ENCODE measurements at places on chromosomes 6 and 20. TPM values are rescaled to one million over a fixed set of nuclear protein-coding genes. Genes with fewer than 3 reads are reported as not detected.

DNA sequence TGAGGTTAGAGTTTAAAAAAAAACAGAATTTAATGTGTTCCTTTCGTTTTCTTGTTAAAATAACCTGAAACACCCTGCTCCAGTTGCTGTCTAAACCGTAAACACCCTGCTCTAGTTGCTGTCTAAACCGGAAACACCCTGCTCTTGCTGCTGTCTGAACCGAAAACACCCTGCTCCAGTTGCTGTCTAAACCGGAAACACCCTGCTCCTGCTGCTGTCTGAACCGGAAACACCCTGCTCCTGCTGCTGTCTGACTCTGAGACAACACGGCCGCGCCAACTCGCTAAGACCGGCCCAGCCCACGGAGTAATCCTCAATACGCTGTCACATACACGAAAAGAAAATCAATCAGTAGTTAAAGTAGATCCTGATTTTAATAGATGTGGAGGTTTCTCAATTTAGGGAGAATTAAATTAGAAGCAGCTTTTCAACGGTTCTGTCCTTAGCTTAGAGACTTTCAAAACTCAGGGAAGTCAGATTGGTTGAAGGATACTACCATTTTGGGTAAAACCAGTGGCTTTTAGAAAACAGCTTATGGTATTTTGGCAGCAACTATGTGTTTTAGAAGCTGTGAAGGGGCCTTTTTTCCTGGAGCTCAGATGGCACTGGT lies 98.3 kb downstream of the RAMACL start:
- no peak for DNase-seq

- no peak for DNase-seq
These were observed 13.4 kb upstream of the MYO6 start for GRCh38 chr6:75735491-75736186.

DNA sequence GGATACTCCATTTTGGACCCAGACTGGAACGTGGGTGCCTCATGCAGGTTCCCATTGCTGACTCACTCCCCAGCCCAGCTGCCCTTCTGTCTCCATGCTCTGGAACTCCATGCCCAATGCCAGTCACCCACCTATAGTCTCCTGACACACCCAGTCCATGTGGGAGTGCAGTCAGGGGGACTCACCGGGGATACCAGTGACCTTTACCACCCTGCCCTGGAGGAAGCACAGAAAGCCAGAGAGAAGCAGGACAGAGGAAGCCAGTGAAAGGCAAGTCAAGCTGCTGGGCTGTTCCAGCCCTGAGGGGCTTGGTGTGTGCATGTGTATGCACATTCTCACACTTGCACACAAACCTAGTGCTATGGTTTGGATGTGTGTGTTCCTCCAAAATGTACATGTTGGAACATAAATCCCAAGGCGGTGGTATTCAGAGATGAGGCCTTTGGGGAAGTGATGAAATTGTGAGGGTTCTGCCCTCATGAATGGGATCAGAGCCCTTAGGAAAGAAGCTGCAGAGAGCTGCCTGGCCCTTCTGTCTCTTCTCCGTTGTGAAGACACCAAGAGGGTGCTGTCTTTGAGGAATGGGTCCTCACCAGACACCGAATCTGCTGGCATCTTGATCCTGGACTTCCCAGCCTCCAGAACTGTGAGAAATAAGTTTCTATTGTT lies 121.4 kb upstream of the MAFB start:
- peak; percentile 14 for DNase-seq

DNA sequence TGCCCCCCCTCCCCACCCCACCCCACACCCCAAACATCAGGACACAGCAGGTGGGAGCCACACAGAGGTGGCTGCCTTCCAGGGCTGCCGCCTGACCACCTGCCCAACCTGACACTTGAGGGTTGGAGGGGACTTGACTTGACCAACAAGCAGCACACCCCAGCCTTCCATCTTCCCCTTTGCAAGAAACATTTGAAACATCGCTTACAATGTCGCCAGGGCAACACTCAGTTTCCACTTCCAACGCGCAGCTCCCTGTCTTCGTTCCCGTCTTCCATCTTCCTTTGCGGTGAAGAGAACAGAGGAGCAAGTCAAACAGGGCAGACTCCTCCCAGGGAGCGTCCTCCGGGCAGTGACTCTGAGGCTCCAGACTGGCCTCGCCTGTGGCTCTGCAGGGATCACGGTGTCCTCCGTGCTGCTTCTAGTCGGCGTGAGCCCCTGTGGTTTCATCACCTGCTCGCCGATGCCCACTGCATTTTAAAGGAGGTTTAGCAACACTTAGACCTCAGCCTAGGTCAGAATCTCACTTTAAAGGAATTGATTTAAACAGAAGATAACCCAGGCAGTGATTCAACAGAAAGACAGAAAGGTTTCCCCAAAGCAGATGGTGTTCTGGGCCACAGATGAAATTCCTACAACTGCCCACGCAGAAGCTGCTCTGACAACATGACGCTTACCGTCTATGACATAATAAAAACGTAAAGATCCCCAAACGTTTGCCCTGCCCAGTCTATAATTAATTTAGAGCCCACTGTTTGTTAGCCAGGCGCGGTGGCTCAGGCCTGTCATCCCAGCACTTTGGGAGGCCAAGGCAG lies 130.8 kb downstream of the TAF4 start:
- DNase-seq: no peak

DNA sequence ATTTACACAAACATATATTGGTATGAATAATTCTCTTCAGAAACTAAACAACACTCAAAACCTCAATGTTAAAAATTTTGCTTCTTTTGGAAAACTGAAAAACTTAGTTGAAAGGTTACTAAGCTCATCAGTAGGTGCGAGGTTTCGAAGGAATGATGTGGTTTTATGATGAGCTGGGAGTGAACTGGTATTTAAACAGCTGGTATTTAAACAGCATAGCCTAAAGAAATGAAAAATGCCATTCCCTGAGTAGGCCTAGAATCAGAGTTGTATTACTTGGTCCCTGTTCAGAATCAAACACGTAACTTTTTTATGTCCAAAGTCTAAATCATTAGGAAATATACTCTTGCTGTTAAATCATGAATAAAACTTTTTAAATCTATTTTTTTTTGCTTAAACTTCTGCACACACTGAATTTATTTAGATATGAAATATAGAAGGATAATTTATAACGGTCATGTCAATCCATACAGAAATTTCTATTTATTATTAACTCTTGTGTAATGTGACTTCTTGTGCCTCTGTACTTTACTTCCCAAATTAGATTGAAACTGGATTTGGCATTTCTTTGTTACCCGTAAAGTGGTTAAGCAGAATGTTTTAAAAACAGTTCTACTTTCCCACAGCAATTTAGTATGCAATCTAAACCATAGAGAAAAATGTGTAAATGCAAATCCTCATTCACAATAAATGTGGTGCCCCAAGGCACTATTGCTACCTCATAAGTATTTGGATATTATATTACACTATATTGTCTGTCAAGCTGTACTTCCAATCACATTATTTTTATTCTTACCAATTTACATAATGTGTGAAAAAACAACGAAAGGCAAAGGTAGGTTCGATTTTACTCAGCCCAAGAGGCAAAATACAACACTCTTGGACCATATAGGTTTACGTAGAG lies 124.1 kb downstream of the HS3ST5 start:
- no peak for DNase-seq

GRCh38 chr6:46993846-46994245 lies 48.3 kb downstream of the ADGRF1 start:
- no peak for DNase-seq

DNA sequence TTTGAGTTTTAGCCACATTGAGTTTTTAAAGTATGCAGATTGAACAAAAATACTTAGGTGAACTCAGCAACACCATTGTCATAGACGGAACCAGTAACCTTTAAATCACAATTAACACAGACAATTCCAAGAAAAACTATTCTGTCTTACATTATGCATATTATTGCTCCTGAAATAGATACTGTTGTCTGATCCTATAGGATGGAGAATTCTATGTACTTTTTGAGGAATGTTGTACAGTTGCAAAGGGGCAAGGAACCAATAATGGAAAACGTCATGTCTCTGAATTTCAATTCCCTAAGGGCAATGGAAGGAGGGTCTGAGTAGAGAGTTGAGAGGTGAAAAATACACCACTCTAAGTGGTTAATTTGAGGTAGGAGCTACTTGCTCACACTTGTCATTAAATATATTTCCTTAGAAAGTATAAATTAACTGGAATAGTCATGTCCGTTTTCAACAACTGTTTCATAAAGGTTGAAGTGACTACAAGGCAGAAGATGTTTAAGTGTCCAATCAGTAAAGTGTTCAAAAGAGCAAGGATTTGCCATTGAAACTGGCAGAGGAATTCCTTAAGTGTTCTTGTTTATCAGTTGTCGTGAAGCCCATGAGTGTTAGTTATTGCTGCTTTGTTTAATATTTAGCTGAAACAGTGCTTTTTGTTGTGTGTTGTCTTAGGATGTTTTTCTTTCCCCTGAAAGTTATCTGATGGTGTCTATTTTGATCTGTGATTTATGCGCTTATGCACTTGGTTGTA lies 1.3 kb downstream of the NKAIN2 start:
- DNase-seq: no peak

GRCh38 chr20:45077559-45077958 lies 23.4 kb downstream of the KCNS1 start:
- no peak for DNase-seq

- DNase-seq: no peak
These were observed 83.7 kb upstream of the AHI1 start for GRCh38 chr6:135581211-135581610.

- DNase-seq: no peak
These were observed 12.7 kb upstream of the SIRT5 start for GRCh38 chr6:13561624-13562267.

GRCh38 chr20:50215101-50215690 lies 24.6 kb downstream of the CEBPB start:
- no peak for DNase-seq

DNA sequence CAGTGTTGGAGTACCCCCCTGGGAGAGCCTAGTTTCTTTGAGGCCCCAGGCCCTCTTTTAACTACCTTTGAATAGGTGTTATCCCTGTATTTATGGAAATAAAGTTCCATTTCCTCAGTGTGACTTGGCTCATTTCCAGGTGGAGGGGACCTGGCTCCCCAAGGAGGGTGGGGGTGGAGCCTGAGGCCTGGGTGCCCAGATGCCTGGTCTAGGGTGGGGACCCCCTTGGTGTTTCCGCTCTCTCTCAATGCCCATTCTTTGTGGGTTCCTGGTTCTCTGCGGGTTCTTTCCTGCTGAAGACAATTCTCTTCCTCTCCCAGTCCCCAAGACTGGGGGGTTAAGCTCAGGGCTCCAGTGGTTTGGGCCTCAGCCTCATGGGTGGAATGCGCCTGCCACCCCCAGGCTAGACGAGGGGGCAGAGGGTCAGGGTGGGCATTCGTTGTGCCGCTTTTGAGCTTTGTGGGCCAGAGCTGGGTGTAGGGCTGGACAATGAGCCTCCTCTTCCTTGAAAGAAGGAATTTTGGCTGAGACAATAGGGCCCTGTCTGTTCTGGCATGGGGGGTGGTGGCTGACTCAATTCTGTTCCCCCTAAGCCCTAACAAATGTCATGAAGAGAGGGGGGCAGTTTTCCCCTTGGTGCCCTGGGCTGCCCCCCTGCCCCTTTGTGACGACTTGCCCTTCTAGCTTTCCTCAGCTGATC lies 686 bp upstream of the EGFL8 start:
- DNase-seq: no peak

DNA sequence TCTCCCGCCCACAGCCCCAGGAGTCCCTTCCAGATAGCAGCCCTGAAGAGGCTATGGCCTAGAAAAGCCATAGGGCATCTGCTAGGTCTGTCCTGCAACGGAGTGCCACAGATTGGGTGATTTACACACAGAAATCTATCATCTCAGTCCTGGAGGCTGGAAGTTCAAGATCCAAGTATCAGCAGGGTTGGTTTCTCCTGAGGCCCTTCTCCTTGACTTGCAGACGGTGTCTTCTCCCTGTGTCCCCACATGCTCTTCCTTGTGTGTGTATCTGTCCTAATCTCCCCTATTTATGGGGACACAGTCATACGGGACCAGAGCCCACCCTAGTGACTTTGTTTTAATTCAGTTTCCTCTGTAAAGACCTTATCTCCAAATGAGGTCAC lies 15.3 kb downstream of the FOXF2 start:
- DNase-seq: no peak

DNA sequence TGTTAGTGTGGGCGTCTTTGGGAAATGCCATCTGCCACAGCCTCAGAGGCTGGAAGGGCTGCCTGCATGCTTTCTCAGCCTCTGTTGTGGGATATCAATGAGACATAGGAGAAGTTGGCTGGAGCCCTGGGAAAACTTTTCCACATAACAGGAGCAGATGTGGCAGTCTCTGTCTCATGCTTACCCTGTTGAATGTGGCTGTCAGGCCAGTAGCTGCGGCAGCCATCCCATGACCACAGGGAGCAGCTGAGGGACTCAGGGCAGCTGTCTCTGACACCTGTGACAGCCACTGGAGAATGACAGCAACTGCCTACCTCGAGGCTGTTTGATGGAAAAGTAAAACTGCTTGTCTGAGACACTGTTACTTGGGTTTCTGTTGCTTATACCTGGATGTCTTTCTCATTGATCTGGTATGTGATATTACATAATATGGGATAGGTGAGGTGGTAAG lies 64.4 kb downstream of the TULP4 start:
- DNase-seq: no peak

DNA sequence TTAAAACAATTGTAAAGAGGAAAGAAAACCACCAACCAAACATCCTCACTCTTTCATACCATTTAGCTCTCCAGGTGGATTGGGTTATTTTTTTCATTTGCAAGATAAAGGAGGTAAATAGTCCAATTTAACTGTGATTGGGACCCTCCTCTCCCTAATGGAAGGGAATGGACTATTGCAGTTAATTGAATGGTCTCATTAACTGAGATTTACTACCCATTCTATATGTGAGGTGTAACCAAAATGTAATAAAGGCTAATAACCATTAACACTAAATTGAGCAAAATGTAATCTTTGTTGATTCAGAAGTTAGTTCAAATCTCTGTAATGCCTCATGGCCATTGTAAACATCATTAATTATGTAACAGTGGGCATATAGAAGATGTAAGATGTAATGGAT lies 105.0 kb downstream of the KLHL32 start:
- no peak for DNase-seq

DNA sequence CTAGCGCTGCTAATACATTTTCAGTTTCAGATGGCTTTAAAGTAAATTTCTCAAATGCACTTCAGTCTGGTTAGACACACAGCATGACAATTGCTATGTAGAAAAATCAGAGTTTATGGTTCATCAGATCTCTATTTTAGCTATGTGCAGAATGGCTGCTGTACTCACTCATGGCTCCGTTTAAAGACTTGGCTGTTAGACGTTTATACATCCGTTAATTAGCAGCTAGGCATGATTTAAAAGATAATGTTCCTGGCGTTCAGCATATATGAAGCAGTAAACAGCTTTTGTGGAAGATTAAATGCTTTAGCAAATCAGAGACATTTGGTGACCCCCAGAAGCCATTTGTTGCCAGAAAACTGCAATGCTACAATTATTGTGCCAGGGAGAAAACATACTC lies 350.0 kb upstream of the MANEA start:
- DNase-seq: no peak

- DNase-seq: no peak
These were observed 8.6 kb upstream of the ACAT2 start for GRCh38 chr6:159753081-159753872.

GRCh38 chr6:150352321-150353296 lies 16.2 kb upstream of the IYD start:
- no peak for DNase-seq

Gene SEMG1
- total RNA-seq: 2.0 TPM

Gene PNPLA1
- not detected for total RNA-seq

Gene HRH3
- total RNA-seq: 1.8 TPM

Gene TMEM217
- 1.1 TPM for total RNA-seq

Gene STMND1
- not detected for total RNA-seq

Gene NKX2-4
- total RNA-seq: 0.15 TPM

Gene ZNF165
- 5.8 TPM for total RNA-seq

Gene PPP1R14C
- total RNA-seq: 0.37 TPM

Gene CYP39A1
- 0.59 TPM for total RNA-seq

Gene MCHR2
- total RNA-seq: not detected

Gene RAD21L1
- total RNA-seq: not detected

Gene SLC25A27
- total RNA-seq: 5.1 TPM

Gene NEURL2
- total RNA-seq: 5.4 TPM
